ENCODE measurements at places on chromosomes 6 and 20. TPM values are rescaled to one million over a fixed set of nuclear protein-coding genes. Genes with fewer than 3 reads are reported as not detected.

PDYN gene
- total RNA-seq, result not detected

GRIK2 gene
- total RNA-seq, result 0.82 TPM

OXT gene
- not detected for total RNA-seq

BPI gene
- total RNA-seq, result 0.16 TPM

PTPRT gene
- total RNA-seq, result 0.60 TPM

MYCT1 gene
- total RNA-seq, result 14.2 TPM

- DNase-seq, result peak; percentile 54
Measured at GRCh38 chr20:59752101-59752586, 147.8 kb downstream of the PHACTR3 start.

DNA sequence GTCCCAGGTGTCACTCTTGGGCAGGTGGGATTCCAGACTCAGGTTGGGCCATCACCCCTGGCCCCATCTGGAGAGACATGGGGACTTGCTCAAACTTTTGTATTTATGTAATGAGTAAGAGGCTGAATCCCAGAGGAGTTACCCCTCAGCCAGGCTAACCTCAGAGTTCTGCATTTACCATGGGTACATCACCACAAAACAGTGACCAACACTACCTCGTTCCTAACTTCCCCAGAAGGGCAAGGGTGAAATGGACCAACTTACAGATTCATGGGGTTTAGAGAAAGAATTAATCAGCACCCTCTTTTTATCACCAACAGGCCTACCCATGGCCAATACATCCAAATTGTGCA is 259.9 kb upstream of the MARCKS start:
- DNase-seq, result no peak

DNA sequence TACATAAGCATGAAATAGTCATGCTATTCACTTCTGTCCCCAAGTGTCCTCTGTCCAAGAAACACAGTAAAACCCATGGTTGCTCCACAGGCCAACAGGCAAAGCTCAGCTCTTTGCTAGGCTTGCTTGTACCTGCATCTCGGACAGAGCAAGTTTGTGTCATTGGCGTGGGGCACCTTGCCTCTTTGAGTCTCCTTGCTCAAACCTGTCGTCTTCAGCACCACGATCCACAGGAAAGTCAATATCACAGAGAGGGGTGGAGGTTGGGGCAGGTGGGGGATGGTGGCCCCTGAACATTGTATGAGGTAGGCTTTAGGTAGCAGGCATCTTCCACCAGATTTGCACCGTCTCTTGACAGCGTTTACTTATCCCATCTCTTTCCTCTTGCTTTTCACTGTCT is 4.1 kb upstream of the TMEM14B start:
- DNase-seq, result no peak

DNA sequence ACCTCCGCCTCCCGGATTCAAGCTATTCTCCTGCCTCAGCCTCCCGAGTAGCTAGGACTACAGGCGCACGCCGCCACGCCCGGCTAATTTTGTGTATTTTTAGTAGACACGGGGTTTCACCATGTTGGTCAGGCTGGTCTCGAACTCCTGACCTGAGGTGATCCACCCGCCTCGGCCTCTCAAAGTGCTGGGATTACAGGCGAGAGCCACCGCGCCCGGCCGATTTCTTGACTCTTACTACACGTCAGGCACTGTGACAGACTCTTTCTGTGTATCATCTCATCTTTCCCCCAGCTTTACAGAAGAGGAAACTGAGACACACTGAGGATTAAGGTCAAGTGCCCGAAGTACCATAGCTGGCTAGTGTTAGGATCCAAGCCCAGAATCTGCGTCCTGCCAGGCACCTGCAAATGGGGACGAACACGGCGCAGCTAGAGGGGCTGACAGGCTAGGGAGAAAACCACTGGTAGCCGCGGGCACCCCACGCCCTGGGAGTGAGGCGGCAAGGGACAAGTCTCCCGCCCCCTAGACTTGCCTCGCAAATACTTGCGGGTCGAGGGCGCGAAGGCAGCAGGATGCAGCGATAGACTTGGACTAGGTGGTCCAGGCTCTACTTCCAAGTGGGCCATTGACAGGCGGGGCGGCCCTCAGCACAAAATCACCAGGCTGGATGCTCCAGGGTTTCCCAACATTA is 1.1 kb upstream of the TAF8 start:
- no peak for DNase-seq

DNA sequence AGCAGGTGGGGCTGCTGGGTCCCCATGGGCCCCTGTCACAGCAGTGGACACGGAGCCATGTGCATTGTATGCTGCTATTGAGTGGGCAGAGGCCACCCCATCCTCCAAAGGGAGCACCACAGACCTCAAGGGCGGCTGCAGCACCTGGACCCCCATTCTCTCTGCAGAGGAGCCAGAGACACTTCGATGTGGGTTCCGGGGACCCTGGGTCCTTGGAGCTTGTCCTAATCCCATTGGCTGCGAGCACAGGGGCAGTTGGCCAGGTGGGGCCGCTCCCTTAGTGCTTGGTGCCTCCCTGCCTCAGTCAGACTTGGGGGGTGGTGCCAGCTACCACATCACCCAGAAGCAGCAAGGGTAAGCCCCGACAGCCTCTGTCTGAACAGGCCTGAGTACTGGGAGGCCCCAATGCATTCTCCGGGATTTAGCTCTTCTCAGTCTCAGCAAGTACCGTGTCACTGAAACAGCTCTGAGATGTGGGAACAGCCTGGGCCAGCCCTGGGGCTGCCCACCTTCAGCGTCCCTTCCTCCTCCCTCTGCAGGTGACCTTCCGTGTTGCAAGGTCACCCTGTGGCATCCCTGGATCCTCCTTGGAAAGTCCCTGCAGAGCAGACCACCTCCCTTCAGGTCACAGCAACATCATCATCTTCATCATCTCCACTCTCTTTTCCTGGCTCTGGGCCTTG is 73.9 kb downstream of the GINS1 start:
- DNase-seq, result no peak

Data from kidney (tissue), 22 donors.